ENCODE measurements at places on chromosomes 3 and 15.

DNA sequence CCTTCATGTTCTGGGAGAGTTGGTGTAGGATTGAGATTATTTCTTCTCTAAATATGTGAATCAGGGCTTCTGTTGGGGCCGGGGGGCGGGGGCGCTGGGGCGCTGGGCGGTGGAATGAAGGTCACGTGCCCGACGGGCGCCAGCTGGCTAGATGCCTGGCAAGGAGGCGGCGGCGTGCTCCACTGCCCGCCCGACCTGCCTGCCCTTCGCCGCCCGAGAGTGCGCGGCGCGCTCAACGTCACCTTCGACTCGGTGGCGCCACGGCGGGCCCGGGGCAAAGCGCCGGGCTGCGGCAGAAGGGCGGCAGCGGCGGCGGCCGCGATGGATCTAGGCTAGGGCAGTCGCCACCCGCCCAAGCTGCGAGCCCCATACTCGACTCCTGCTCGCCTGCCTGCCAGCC, 47.0 kb upstream of the LHFPL4 start:
- DNase-seq = no peak

GRCh38 chr3:106457281-106458180, 588.7 kb upstream of the CBLB start:
- DNase-seq = peak; percentile 38

GRCh38 chr3:144866476-144866875, 894.9 kb downstream of the DIPK2A start:
- no peak for DNase-seq

GRCh38 chr3:123636431-123636841, 51.6 kb upstream of the HACD2 start:
- no peak for DNase-seq

DNA sequence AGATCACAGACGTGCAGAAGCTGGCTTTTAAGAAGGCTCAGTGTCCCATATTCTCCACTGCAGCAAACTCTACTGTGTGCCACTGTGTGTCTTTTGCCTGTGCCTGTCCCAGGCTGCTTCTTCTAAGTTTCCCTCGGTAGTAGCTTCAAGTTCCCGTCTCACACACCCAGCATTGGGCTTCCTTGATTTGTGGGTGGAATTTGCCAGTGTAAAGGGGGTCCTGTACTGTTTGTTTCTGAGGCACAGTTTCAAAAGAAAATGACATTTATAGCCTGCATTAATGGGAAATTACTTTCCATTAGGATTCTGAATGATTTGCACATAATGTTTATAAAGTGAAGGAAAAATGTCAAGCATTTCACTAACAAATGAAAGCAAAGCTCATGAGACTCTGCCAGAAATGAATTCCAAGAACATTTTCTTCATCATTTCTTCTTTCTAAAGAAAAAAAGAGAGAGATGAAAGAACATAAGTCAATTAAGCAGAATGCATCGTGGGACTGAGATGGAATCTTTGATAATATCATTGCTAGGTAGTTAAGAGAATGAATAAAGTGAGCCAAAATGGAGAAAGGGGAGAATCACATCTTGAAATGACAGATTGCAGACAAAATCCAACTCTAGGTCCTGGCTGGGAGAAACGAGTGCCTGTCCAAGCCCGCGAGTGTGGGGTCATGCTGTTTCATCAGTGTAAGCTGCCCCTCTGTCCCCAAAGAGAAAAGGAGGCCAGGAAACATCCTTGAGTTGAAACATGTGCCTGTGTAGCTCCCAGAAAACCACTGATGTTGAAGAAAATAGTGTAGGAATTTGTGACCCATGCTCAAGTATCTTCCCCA, 48.6 kb upstream of the ADAMTSL3 start:
- no peak for DNase-seq

- DNase-seq = no peak
Observed at GRCh38 chr3:13207578-13207922, 134.3 kb upstream of the IQSEC1 start.

GRCh38 chr15:75431682-75432081, 19.8 kb downstream of the SIN3A start:
- DNase-seq = no peak

GRCh38 chr3:21839592-21839991, 88.6 kb upstream of the ZNF385D start:
- DNase-seq = peak; percentile 83

GRCh38 chr3:101202640-101203039, 117.7 kb downstream of the IMPG2 start:
- DNase-seq = no peak

- no peak for DNase-seq
Observed at GRCh38 chr15:89067751-89068150, 20.5 kb upstream of the ABHD2 start.
